Small intestine (tissue), 16 donors: ENCODE measurements at places on chromosomes 5 and 9.

GRCh38 chr5:138949223-138949574, 74.1 kb upstream of the LRRTM2 start:
- no peak for DNase-seq

GRCh38 chr9:115941561-115942315, 211.9 kb upstream of the PAPPA start:
- no peak for DNase-seq

- no peak for DNase-seq
These were observed 157.0 kb upstream of the RASEF start for GRCh38 chr9:83219924-83220438.

DNA sequence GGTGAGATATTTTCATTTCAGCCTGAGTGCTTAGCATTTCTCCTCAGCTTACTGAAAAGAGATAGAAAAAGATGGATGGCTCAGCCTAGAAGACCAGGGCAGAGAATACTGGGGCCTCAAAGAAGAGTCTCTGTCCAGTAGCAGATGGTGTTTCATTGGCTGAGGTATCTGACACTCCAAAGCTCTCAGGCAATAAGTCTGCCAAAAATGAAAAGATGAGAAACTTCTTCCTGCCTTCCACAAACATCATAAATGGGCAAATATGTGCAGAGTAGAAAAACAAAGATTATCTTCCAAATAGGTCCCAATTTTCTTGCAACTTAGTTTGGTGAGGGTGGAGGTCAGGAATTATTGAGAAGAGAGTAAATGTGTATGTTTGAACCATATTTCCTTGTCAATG, 87.4 kb upstream of the ICE1 start:
- DNase-seq = no peak

- DNase-seq = no peak
These were observed 8.9 kb upstream of the NKX2-5 start for GRCh38 chr5:173243831-173244305.

DNA sequence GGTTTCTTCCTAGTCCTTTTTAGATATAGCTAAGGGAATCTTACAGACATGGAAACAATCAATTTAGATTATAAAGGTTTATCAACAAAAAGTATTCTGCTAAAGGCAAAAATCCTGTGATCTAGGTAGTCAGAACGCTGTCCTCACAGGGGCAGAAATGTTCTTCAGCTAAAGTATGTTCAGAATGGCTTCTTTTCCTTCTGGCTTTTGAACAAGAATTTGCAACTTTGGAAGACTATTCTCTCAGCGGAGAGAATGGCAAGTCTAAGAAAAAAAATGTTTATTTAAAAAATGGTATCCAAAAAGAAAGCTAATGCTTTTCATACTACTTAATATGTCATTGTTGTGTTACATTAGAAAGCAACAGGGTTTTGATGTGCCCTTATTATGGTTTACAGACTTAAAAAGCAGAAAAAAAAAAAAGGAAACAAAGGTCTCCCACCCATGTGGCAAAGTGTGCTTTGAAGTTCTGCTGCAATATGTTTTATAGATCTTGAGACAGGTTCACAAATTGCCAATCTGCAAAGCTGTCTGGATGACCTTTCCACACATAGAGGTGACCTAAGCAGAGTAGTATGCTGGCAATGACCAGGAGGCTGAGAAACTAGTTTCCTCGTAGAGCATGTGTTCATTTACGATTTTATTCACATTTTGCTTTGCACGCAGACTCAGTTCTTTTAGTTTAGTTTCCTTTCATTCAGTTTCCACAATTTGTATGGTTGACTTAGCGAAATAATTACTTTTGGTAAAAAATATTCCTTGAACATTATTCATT, 45.1 kb upstream of the PJA2 start:
- DNase-seq = no peak

DNA sequence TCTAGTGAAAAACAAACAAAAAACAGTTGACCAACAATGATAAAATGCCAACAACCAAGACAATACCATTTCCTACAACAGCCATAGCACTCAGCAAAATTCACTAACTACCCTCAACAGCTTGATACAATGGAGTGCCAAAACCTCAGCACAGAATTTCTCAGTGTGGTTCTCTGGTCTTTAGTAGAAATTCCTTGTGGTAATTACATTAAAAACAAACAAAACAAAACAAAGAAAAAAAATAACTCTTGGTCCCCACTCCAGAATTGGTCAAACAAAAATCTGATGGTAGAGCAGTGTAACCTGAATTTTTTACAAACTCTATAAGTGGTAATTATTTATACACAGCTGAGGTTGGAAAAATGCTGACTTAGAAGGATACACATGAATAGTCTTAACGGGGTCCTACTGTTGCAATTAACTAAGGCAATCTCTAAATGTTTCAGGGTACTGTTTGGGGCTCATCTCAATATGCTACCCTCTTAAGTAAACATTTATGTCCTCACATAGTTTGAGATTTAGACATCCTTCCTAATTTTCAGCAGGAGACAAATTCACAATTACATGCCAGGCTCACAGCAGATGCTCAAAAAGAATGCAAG, 13.8 kb downstream of the CSNK1A1 start:
- DNase-seq = no peak

- no peak for DNase-seq
These were observed 164.5 kb downstream of the SPATA31D1 start for GRCh38 chr9:82153032-82153431.

DNA sequence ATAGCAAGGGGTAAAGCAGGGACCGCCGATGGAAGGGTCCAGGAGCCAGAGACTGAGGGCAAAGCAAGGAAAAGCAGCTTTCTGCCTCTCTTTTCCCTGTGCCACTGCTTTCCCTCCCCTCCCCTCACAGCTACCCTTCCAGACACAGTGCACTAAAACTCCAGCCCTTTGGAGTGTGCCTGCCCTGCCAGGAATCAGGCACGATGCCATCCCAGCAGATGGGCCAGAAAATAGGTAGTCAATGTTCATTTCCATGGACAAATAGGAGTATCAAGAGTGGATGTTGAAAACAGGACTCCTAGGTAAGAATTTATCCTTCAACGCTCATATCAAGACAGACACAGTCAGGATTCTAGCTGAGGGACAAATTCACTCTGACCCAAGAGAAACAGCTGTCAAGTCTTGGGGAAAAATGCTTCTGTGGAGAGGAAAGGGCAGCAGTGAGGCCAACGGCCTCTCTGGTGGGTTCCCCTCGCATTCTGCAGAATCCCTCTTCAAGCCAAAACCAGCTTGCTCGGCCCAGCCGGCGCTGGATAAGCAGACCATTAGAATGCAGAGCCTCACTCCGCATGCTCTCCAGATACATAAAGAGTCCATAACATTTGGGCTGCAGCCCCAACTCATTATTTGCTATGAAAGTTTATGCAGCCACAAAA, 138.0 kb downstream of the CAAP1 start:
- DNase-seq = no peak

DNA sequence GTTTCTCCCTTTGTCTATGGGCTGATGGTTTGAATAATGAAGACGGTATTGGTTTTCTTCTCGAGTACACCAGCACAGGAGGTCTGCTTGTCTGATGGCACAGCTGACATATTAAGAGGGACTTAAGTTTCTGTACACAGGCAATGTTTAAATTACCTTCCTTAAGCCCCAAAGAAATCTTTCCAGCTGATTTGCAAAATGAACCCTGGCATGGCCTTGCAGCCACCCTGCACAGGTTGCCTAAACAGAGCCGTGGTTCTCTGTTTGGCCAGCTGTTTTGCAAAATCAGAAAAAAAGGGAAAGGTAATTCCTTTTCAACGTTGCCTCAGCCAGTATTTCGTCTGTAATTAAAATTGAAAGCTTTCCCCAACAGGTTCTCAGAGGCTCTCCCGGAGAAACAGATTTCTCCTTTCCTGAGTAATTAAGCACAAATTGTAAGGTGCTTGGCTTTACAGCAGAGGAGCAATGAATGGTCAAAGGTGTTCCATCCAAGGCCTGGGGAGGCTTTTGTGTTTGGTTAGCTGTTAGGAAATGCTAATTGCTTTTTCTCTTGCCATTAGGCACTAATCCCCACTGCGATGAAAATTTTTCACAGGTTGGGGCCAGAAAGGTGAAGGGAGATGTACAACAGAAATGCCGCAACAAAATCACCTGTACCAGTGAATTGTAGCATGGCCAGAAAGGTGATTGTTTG, 138.9 kb downstream of the RASEF start:
- no peak for DNase-seq

- DNase-seq = peak; percentile 52
These were observed 6.3 kb downstream of the TESK1 start for GRCh38 chr9:35611230-35611797.

GRCh38 chr9:111857555-111858211, 38.9 kb upstream of the UGCG start:
- no peak for DNase-seq

DNA sequence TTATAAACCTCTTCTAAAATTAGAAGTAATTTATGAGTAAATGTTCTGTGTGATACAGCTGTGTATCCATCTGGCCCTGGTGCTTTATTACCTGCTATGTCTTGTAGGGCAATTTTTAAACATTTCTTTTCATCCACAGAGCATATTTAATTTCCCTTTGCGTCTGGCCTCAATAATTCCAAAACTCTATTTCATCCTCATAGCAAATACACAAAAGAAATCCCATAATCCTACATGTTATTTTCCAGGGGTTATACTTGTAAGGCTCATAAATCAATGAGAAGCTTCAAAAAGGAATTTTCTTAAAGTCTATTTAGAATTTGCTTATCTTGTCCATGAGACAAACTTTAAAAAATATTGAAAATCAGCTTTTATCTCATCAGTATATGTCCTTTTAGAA, 167.0 kb downstream of the TTC39B start:
- DNase-seq = no peak

DNA sequence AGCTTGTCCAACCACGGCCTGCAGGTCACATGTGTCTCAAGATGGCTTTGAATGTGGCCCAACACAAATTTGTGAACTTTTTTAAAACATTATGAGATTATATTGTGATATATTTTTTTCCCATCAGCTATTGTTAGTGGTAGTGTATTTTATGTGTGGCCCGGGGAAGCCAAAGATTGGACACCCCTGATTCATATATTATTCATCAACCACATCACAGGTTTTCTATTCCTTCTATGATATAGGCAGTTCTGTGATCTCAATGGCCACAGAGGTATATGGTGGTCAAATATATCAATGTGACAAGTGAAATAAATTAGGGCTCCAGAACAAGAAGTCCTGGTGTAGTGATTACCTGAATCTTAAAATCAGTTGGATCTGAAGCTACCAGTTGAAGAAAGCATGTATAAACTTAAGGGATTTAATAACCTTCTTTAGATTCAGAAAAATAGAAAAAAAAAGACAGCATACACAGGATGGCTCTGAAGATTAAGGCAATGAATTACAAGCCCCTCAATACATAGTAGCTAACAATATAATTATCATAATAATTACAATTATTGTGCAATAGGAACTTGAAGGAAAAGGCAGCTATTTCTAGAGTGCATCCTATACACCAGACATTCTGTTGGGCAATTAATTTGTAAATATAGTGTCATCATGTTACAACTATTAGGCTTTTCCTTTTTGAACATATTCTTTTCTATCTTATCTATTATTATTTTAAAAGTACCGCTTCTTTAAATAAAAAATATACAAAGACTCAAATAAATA, 530.4 kb upstream of the PTPRD start:
- DNase-seq = no peak

DNA sequence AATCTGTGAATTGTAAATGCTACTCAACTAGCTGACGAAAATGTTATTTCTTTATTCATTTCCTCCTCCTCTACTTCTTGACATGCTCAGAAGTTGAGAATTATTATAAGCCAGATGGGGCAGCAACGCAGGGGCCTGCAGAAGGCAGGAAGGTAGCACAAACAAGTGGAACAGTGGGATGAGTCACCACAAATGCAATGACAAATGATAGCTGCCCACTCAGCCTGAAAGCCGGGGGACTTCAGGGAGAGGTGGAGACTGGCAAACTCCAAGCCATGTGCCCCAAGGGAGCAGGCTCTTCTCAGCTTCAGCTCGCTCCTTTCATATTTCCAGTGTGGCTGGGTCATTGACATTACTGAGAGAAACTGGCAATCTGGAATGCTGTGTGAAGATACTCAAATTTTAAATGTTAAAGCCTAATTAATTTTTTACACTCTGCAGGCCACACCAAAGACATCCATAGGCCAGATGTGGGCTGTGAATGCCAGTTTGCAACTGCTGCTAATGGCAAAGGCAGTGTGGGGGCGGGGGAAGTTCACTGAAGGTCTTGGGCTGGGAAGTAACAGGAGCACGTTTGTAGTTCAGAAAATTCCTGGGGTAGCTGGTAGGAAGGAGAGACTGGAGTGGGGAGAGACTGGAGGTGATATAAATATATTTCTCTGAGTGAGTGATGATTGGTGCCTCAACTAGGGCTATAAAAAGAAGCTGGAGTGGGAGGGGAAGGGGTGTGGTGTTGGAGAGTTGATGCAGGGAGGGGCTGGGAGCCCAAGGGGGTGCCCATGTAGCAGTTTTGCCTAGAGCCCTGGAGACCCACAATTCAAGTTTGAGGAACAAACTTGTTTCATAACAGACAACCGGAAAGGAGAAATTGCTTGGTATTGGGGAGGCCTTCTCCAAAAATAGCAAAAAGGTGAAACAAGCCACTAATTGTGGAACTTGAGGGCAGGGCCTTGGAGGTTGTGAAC, 20.8 kb upstream of the ADRB2 start:
- no peak for DNase-seq

DNA sequence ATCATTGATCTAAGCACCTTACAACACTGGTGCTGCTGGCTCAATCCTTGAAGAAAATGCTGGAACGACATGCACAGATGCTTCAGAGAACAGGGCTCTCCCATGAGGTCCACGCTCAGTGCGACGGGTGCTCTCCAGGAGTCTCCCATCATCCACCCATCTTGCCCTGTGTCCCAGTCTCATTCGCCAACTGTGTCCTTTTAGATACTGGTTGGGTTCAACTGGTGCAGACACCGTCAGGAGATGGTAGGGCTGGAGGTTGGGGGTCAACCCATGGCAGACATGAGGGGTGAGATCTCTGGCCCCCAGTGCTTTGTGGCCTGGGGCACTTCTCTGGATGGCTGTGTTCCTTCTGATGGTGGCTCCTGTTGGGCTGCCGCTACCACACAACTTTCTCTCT, 1.6 kb upstream of the OBP2B start:
- no peak for DNase-seq

DNA sequence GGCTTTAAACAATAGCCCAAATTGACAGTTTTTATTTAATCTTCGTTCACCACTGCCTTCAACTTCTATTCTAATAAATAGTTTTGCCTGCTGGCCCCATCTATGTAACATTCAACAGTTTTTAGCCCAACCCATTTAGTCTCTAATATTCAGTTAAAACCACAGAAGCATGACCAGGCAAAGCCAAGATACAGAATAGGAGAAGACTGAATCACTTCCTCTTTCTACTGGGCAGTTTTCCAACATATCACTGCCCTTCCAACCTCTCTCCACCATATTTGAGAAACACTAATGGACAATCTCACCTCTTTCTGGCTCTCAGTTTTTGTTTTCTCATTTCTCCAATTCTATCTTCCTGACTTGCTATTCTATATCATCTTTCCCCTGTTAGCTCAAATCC, 352.9 kb downstream of the DNAH5 start:
- peak; percentile 31 for DNase-seq

DNA sequence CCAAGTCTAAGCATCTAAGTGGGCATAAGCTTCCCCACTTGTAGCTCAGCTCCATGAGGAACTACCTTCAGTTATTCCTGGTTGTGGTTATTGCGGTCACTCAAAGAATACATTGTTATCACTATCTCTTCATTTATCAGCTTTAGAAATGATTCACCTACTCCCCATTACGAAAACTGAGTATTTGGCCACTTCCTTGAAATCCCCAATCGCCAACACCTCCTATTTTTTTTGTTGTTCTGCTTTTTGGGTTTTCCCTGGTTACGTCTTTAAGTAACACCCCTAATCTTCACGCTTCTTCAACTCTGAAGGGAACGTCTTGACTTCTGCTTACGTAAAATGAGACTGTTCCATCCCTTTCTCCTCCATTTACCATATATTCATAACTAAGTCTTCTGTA, 20.7 kb downstream of the MAPK9 start:
- no peak for DNase-seq
